ENCODE measurements at places on chromosomes 16 and 17.

GRCh38 chr17:49698005-49698404 lies 9.8 kb downstream of the SLC35B1 start:
- no peak for DNase-seq

- DNase-seq: no peak
These were observed 15.4 kb upstream of the WDR45B start for GRCh38 chr17:82663381-82664275.

GRCh38 chr17:62888148-62888547 lies 77.9 kb upstream of the TANC2 start:
- DNase-seq: peak; percentile 23

DNA sequence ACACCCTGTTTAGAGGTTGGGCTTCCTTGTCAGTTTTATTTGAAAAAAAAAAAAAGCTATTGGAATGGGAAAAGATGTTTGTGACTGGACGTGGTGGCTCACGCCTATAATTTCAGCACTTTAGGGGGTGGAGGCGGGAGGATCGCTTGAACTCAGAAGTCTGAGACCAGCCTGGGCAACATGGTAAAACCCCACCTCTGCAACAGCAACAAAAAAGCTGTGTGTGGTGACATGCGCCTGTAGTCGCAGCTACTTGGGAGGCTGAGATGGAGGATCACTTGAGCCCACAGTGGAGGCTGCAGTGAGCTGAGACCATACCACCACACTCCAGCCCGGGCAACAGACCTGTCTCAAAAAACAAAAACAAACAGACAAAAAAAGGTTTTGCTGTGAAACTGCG lies 66.1 kb upstream of the SIAH1 start:
- no peak for DNase-seq

- no peak for DNase-seq
These were observed 547.0 kb downstream of the MAF start for GRCh38 chr16:79053577-79053976.

GRCh38 chr16:86984343-86984742 lies 332.8 kb downstream of the C16orf95 start:
- DNase-seq: no peak

DNA sequence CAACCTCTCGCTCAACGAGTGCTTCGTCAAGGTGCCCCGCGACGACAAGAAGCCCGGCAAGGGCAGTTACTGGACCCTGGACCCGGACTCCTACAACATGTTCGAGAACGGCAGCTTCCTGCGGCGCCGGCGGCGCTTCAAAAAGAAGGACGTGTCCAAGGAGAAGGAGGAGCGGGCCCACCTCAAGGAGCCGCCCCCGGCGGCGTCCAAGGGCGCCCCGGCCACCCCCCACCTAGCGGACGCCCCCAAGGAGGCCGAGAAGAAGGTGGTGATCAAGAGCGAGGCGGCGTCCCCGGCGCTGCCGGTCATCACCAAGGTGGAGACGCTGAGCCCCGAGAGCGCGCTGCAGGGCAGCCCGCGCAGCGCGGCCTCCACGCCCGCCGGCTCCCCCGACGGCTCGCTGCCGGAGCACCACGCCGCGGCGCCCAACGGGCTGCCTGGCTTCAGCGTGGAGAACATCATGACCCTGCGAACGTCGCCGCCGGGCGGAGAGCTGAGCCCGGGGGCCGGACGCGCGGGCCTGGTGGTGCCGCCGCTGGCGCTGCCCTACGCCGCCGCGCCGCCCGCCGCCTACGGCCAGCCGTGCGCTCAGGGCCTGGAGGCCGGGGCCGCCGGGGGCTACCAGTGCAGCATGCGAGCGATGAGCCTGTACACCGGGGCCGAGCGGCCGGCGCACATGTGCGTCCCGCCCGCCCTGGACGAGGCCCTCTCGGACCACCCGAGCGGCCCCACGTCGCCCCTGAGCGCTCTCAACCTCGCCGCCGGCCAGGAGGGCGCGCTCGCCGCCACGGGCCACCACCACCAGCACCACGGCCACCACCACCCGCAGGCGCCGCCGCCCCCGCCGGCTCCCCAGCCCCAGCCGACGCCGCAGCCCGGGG lies 1.3 kb downstream of the FOXC2 start:
- no peak for DNase-seq
